ENCODE measurements at places on chromosomes 11 and 22.

GRCh38 chr11:131664816-131665215 is 294.4 kb downstream of the NTM start:
- DNase-seq: no peak
- H3K4me3 ChIP-seq: no peak overlapping the region
- no peaks in the 10 kb centered on the region for H3K36me3 ChIP-seq
- no peaks in the 10 kb centered on the region for H3K27me3 ChIP-seq
- H3K4me1 ChIP-seq: no peaks in the 10 kb centered on the region

- H3K27me3 ChIP-seq: no peaks in the 10 kb centered on the region
- no peak for DNase-seq
- no peaks in the 10 kb centered on the region for H3K4me1 ChIP-seq
- no peak overlapping the region for H3K4me3 ChIP-seq
- no peaks in the 10 kb centered on the region for H3K36me3 ChIP-seq
- no peak overlapping the region for H3K27ac ChIP-seq
These were observed 184.2 kb downstream of the SBF2 start for GRCh38 chr11:10109806-10110205.

DNA sequence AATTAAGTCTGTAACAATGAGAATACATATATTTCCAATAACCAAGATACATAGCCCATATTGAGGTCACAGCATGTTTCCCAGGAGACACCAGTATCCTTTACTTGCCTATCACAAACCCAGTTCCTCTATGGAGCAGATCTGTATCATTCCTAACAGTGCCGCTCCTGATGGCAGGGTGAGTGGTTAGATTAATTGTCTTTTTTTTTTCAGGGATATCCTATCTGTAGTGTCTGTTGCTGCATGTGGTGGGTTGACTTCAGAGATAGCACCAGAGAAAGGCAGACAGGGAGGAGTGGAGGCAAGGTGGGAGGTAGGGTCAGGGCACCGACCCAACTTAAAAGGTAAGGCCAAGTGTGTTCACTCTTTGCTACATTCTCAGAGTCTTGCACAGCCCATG is 2.8 kb downstream of the MTNR1B start:
- H3K27ac ChIP-seq: no peak overlapping the region
- H3K36me3 ChIP-seq: no peaks in the 10 kb centered on the region
- no peak overlapping the region for H3K4me3 ChIP-seq
- DNase-seq: no peak
- no peaks in the 10 kb centered on the region for H3K4me1 ChIP-seq
- peaks cover 6% of the 10 kb centered on the region for H3K27me3 ChIP-seq

DNA sequence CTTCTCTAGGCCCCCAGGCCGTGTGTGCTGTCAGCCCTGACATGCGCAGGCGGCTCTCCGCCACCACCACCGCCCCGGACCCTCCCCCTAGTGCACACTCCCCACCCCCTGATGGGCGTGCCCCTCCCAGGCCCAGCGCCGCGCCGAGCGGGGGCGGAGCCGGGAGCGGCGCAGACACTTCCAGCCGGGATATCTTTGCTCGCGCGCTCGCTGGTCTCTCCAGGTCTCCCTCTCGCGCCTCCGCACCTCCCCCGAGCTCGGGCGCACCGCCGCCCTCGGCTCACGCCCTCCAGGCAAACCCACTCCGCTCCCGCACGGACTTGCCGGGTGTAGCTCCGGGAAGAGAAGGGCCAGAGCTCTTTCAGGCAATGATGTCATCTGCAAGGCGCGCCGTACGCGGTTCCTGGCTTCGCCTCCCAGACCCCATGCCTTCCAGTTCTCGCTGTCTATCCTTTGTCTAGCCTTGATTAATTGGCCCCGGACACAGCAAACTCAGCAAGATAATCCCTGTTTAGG is at the start of gene SCN3B:
Gene SCN3B (minus strand): TSS at position 59 of the 516 bp plus-strand sequence. CDS start 823 bp downstream, outside the sequence.
- H3K36me3 ChIP-seq: peaks cover 5% of the 10 kb centered on the region
- no peak for DNase-seq
- H3K4me1 ChIP-seq: peaks cover 9% of the 10 kb centered on the region
- H3K27ac ChIP-seq: no peak within 1 kb of the TSS

DNA sequence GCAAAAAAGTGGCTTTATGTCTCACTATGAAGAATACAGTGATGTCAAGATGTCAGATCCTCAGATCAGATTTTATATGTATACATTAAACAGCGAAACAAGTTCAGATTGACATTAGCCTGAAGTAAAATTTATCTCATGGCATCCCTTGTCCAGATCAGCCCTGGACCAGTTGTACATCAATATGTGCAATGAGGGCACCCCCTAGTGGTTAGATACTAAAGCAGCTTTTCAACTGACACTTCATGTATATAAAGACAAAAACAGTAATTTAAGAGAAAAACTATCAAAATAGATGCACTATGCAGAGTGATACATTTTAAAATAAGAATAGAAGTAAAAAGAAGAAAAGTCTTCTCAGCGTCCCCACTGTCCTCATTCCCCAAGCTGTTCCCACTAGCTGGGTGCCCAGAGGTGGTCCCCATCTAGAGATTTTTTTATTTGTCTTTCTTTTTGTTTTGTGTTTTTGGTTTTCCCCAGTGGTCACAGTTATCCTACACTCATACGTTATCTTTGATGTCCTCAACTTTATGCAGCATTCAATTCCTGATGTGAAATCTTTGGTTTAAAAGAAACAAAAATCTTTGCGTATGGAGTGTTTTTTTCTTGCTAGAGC is 2193.4 kb upstream of the RAG2 start:
- peak; percentile 25 for DNase-seq
- H3K27me3 ChIP-seq: no peaks in the 10 kb centered on the region
- no peak overlapping the region for H3K27ac ChIP-seq

Measured in activated CD8-positive, alpha-beta T cell treated with anti-CD3 and anti-CD28 coated beads, Interleukin-2, amount 10 ng/mL, durations not matched to agents 7 days and 5 days (primary cell).